ENCODE measurements at places on chromosomes 1 and 21.

- DNase-seq: no peak
These were observed 33.5 kb downstream of the ADGRL2 start for GRCh38 chr1:81834268-81834667.

GRCh38 chr1:199247891-199248290 is 609.1 kb downstream of the PTPRC start:
- DNase-seq: no peak

- DNase-seq: no peak
These were observed 222.9 kb upstream of the CSF3R start for GRCh38 chr1:36705629-36706028.

GRCh38 chr1:39173995-39174380 is 30.5 kb upstream of the MACF1 start:
- no peak for DNase-seq

GRCh38 chr1:172837816-172838679 is 179.1 kb downstream of the FASLG start:
- DNase-seq: peak; percentile 85

DNA sequence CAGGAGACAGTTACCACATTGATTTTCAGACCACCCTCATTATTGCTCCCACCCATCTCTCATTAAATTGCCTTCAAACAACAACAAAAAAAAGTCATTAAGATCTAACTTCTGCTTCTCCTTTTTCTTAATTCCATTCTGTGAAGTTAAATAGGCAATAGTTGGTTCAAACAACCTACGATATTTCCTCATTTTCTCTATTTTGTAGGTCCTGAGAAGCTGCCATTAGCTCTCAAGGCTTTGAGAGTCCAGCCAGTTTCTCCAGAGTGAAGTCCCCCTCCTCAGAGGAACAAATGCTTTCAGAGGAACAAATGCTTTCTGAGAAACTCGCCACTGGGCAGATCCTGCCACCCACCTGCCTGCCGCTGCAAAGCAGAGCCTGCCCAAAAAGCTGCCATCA is 125.6 kb downstream of the ETS2 start:
- DNase-seq: no peak

DNA sequence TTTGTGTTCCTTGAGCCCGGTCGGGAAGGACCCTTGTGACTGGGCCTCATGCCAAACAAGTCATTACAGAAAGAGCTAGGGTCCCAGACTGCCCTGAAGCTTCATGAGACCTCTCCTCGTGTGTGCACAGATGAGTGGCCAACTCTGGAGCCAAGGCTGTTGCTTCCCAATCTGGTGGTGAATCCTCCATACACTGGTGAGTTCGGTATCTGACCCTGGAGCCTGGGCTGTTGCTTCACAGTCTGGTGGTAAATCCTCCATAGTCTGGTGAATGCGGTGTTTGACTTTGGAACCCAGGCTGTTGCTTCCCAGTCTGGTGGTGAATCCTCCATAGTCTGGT is 737.8 kb downstream of the MATN1 start:
- DNase-seq: no peak

DNA sequence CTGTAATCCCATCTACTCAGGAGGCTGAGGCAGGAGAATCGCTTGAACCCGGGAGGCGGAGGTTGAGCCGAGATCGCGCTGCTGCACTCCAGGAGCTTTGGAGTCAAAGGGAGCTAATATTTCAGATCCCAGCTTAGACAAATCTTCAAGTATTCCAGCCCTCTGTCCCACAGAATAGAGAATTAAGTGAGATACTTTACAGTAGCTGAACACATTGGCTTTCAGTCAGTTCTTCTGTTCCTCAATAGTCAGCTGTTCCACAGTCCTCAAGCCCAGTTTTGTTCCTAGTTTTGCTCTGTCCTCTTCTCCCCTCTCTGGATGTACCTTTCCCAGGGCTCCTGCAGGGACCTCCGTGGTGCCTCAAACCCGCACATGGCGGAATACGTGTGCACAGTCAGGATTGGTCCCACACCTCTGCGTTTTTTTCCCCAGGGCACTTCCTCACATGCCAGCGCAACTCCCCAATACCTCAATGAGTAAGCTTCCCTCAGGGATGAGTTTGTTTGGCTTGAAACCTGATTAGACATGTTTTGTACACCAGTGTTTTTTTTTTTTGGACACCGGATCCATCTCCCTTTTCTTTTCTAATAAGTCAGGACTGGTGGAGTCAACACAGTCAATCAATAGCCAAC is 1.2 kb downstream of the MFN2 start:
- no peak for DNase-seq

DNA sequence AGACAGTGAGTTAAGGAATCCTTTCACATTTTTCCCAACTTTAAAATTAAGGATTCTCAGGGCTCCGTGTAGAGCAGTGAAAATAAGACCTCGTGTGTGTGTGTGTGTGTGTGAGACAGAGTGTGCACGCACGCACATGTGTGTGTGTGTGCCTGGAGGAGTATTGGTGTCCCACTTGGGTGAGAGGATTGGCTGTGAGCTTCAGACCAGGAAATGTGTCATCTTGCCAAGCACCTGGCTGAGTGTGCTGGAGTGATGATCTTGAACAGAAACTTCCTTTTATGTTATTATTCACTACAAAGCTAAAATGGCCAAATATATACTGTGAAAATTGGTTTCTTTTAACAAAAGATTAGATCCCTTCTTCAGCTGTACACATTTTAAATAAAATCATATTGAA is 35.2 kb upstream of the NTPCR start:
- DNase-seq: no peak

DNA sequence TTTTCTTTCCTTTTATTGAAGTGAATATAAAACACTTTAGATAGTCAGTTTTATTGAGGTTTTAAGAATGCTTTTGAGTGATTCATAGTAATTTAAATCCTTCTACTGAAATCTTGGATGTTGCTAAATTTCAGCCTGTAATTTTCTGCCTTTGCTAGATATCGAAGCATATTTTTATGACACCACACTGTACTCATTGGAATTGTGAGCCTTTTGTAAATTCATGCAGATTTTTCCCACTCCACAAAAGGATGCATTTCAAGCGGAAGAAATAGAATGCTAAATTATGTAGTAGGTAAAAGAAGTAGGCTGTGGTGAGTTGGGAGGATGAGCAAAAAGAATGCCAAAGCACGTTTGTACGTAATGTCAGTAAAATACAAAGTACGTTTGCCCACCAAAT is 13.8 kb downstream of the SNX7 start:
- no peak for DNase-seq

GRCh38 chr21:34330055-34330454 is 33.8 kb upstream of the KCNE2 start:
- no peak for DNase-seq

DNA sequence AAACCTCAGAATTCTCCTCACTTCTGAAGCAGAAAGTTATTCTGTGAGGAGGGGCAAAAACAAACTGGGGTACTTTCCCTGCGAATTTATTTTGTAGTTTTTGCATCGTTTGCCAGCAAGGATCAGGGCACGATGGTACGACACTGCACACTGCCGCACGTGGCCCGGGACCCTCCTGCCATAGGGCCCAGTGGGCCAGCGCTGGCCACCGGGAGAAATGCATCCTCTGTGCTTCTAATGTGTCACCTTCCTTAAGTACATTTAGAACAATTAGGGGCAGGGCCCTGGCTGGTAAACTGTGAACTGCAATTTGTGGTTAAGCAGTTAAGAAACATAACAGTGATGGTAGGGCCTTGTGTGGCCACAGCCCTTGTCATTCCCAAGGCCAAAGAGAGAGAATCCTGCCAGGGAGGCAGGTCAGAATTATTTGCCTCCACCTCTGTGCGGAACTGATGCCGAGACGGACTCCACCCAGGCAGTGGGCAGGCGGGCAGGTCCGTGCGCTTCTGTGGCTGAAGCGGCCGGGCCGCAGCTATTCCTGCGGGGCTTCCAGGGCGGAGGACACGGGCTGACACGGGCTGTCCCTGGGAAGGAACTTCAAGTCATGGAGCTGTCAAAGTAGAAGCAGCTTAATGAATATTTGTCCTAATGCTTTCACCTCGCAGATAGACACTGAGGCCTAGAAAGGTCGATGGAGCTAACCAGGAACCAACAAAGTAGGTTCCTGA is 12.5 kb downstream of the GPR137B start:
- DNase-seq: no peak

GRCh38 chr1:229105822-229106525 is 164.9 kb upstream of the RAB4A start:
- no peak for DNase-seq

GRCh38 chr1:172324761-172325160 is 95.7 kb upstream of the C1orf105 start:
- DNase-seq: no peak

DNA sequence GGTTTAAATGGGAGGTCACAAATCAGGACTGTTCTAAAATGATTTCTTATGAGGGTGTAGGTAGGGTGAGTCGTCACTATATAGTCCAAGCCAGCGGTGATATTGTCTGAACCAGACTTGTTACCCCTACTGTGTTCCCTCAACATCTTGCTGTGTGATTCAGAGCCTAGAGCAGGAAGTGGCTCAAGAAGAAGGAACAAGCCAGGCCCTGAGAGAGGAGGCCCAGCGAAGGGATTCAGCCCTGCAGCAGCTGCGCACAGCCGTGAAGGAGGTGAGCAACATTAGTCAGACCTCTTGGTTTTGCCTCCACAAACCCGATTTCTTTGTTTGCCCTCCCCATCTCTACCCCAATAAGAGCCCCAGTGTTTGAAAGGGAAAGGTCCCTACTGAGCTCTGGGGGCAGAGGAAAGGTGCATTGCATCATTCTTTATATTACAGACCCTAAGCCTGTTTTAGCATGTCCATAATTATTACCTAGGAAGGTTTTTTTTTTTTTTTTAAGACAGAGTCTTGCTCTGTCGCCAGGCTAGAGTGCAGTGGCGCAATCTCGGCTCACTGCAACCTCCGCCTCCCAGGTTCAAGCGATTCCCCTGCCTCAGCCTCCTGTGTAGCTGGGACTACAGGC is 5.0 kb upstream of the SH3BGRL3 start:
- no peak for DNase-seq

DNA sequence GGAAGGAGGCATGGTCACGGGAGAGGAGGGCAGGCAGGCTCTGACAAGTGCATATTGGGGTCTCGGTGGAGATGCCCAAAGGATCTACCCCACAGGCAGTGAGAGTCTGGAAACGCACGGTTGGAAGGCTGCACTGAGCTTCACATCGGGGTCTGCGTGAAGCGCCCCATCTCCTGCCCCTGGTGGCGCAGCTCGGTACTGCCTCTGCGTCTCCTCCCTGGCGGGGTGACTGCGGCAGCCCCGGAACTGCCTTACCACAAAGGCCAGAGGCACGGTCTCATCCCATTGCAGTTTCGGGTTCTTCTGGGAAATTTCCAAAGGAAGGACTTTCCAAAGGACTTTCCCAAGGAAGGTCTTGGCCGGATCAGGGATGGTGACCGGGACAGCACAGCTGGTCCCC is 69.2 kb upstream of the AJAP1 start:
- peak; percentile 2 for DNase-seq

DNA sequence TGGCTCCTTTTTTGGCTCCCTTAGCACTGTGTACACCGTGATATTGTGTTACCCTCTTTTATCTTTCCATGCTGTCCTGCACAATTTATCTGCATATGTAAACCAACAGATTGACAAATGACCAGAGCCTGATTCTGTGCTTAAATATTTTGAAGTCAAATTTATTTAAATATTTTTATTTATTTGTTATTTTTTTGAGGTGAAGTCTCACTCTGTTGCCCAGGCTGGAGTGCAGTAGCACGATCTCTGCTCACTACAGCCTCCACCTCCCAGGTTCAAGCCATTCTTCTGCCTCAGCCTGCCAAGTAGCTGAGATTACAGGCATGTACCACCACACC is 12.8 kb downstream of the PMF1 start:
- no peak for DNase-seq

- DNase-seq: no peak
These were observed 2.2 kb upstream of the SEMA4A start for GRCh38 chr1:156151093-156151688.

- DNase-seq: no peak
These were observed 14.9 kb downstream of the TMEM51 start for GRCh38 chr1:15168479-15168878.

- DNase-seq: no peak
These were observed 614.3 kb downstream of the NCAM2 start for GRCh38 chr21:21612466-21612865.

DNA sequence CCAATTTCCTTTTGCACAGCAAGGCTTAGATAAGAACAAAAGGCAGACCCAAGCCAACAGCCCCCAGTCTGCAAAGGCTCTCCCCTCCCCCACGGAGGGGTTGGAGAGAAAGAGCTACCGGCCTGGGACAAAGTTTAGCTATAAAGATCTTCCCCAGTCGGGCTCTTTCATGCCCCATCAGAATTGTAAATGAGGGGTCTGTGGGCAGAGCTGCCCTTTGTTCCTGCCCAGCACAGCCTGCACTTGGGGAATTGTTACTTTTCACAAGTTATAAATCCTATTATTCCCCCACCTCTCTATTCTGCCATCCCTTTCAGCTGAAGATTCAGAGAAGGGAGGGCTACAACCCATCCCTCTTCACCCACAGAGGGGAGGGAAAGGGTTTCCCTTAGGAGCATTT is 3.5 kb downstream of the MYCL start:
- DNase-seq: no peak

DNA sequence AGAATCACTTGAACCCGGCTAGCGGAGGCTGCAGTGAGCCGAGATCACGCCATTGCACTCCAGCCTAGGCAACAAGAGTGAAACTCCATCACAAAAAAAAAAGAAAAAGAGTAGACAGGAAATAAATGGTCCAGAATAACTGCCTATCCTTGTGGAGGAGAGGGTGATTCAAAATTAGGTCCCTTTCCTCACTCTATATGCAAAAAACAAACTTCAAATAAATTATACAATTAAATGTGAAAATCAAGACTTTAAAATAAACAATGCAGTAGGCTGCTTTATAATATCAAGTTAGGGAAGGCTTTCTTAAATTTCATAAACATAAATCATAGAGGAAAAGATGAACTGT is 26.4 kb downstream of the MRPL39 start:
- no peak for DNase-seq

DNA sequence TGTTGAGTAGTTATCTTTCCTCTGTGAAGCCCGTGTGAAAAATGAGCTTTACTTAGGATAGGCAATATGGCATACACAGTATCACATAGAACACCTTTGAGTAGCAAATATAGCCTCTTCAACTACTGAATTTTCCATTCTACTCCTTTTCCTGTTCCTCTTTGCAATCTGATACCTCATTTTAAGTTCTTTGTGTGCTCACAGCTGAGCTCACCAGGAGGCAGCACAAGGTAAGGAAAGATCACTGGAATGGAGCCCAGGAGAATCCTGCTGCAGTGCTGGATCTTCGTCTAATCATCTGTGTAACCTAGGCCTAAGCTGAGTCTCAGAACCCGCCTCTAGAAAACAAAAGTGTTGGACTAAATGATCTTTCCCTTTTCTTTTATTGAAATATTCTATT is 171.0 kb downstream of the LRRC40 start:
- DNase-seq: no peak

DNA sequence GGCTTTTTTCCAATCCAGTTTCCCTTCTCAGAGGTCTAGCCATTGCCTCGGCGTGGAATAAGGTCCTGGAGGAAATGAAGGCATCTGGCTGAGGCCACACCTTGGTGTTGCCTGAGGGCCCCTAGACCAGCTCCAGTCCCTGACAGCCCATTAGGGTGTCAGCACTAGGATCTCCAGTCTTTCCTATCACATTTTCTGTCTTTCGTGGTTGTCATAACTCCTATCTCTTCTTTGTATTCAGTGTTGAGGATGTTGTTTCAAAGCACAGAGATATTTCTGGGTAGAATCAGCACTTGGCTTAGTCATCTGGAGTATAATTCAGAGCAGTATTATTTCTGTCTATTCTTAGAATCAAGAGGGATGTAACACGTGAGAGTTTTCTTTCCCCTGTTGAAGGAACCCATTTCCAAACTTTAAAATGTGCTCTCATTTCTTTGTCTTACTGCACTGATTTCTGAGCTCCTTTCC is 844.3 kb downstream of the KCNT2 start:
- DNase-seq: no peak

GRCh38 chr21:44433791-44434567 is 21.3 kb upstream of the LRRC3 start:
- no peak for DNase-seq
